ENCODE measurements at places on chromosomes 6 and 20. TPM values are rescaled to one million over a fixed set of nuclear protein-coding genes. Genes with fewer than 3 reads are reported as not detected.

MYCT1 gene
- total RNA-seq = 0.05 TPM

GTSF1L gene
- not detected for total RNA-seq

XKR7 gene
- total RNA-seq = not detected

PNLDC1 gene
- total RNA-seq = 0.05 TPM

ACTR5 gene
- total RNA-seq = 8.7 TPM

AIF1 gene
- total RNA-seq = not detected

ADA gene
- total RNA-seq = 54.3 TPM

NDUFAF4 gene
- 45.2 TPM for total RNA-seq

KCNK15 gene
- 0.23 TPM for total RNA-seq

BNIP5 gene
- total RNA-seq = 0.02 TPM

TRIM40 gene
- total RNA-seq = not detected

BMP2 gene
- total RNA-seq = 0.24 TPM

CLDN20 gene
- not detected for total RNA-seq

COL10A1 gene
- total RNA-seq = 0.12 TPM

ENPP5 gene
- total RNA-seq = not detected

TNF gene
- not detected for total RNA-seq

NXT1 gene
- 74.5 TPM for total RNA-seq

SCRT2 gene
- not detected for total RNA-seq

CDS2 gene
- total RNA-seq = 63.1 TPM

BPIFB4 gene
- total RNA-seq = not detected

GPX5 gene
- not detected for total RNA-seq

WFDC5 gene
- not detected for total RNA-seq

TMEM217 gene
- total RNA-seq = 0.54 TPM

TRAPPC3L gene
- not detected for total RNA-seq

TSHZ2 gene
- total RNA-seq = not detected

TRIM10 gene
- not detected for total RNA-seq

CST2 gene
- total RNA-seq = 1.1 TPM

PSORS1C2 gene
- total RNA-seq = not detected

RIPPLY2 gene
- total RNA-seq = 0.49 TPM

SIRPD gene
- total RNA-seq = not detected

HBS1L gene
- 25.7 TPM for total RNA-seq

APCDD1L gene
- 0.06 TPM for total RNA-seq

MAPK14 gene
- total RNA-seq = 26.4 TPM

MRPL14 gene
- 56.6 TPM for total RNA-seq

HLA-G gene
- not detected for total RNA-seq

DNAH8 gene
- total RNA-seq = not detected

FOXQ1 gene
- total RNA-seq = 5.3 TPM

TFAP2D gene
- total RNA-seq = not detected

AVP gene
- not detected for total RNA-seq

TGM3 gene
- 0.05 TPM for total RNA-seq

IRAK1BP1 gene
- total RNA-seq = 0.84 TPM

MICA gene
- 29.5 TPM for total RNA-seq

GABRR1 gene
- not detected for total RNA-seq

MAN1A1 gene
- 0.05 TPM for total RNA-seq

CRYBG1 gene
- total RNA-seq = 0.56 TPM

TINAG gene
- total RNA-seq = not detected

LY6G5C gene
- 1.7 TPM for total RNA-seq

EPM2A gene
- 2.2 TPM for total RNA-seq

FAM209B gene
- 0.33 TPM for total RNA-seq

MLN gene
- total RNA-seq = not detected

MOCS1 gene
- 2.2 TPM for total RNA-seq
